Forelimb muscle (tissue), 1 donor: ENCODE measurements at places on chromosomes 7 and 10.
A peak's percentile ranks its signal among the peaks of the same experiment; 100 is the strongest.

DNA sequence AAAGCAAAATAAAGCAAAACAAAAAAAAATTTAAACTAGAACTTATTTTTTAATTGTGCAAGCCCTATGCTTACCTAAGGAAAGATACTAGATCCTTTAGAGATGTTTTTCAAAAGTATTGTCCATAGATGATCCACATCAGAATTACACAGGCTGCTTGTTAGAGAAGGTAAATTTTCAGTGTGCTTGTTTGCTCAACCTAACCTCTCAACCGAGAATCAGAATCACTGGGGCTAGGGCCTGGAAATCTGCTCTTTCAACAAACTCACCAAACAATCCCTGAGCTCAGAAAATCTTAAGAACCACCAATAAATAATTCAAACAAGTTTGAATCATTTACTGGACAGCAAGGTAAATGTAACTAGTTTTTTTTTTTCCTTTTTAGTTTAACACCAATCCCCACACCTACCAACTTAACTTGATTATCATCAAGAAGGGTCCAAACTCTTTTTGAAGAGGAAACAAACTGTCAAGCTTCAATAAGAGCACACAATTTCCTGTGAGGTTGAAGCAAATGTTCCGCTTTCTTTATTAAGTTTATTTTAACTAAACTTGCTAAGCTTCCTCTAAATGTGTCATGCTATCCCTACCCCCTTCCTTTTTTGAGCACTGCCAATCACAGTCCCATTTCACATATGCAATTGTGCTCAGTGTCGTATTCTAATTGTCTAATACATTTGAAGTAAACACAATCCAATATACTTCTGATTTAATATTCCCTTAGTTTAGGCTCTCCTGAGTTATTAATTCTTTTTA, 7.4 kb upstream of the TSPAN33 start:
- no peak for DNase-seq

DNA sequence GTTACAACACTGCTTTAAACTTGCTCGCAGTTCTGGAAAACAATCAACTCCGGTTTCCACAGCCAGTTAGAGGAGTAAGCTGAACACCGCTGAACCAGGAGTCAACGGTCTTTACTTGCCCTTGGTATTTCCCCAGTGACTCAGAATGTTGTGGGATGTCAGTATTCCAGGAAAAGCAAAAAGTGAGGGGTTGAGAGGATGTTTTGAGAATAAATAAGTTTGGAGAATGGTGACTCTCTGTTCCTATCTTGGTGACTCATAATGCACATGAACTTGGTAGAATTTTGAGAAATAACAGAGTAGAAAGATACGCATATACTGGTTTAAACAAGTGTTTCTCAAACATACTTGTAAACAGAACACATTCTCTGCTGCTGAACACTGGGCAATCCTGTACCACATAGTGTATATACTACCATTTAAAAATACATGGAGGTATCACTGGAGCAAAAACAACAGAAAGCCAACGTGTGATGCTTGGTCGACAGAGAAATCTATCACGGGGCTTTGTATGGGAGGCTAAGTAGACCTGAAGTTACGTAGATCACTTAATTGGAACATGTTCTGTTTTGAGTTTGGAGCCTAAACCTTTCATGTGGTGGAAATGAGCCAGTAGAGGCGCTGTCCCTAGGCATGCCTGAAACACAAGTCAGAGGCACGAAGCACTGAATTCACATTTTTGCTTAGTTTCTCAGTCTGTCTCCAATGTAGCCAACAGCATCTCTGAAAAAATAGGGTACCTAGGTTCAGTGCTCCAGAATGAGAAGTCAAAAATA, 534.3 kb downstream of the PARD3 start:
- DNase-seq, result no peak

DNA sequence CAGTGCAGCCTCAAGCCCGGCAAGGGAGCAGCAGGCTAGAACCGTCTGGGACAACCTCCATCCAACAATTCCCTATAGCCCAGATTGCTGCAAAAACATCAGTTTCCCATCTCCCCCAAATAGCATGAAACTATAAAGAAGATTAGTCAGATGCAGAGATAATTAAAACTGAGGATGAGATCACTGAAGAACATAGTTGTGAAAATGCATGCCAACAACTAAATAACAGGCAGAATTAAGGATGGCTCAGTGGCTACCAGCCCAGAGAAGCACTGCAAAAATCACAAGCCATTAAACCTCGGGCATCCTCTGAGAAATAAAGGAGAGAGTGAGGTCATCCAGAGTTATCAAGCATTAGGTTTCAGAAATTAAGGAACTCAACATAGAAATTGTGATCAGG, 427.1 kb downstream of the TNS3 start:
- no peak for DNase-seq

GRCh38 chr10:71001470-71001869, 113.1 kb upstream of the PCBD1 start:
- DNase-seq, result no peak

GRCh38 chr10:99917963-99918825, 91.6 kb downstream of the DNMBP start:
- DNase-seq, result peak; percentile 24

- DNase-seq, result no peak
Measured at GRCh38 chr7:156943091-156944041, 6.1 kb upstream of the NOM1 start.

GRCh38 chr7:117715784-117716445, 157.3 kb downstream of the CTTNBP2 start:
- peak; percentile 6 for DNase-seq

DNA sequence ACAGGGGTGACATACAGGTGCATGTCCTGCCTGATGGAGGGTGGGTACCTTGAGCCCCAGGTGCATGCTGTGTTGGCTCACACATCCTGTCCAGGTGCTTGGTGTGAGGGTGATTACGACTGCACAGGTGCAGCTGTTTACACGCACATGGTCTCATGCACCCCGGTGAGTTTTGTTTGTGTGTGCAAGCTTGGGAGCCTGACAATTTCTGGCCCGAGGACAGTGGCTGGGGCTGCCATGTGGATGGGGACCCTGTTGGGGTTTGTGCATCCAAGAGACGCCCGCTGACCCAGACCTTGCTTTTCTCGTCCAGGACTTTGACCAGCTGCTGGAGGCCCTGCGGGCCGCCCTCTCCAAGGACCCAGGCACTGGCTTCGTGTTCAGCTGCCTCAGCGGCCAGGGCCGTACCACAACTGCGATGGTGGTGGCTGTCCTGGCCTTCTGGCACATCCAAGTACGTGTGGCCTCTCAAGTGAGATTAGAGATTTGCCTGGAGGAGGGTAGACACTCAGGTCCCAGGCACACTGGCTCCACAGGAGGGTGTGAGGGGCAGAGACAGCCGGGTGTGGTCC, 61.7 kb downstream of the PRF1 start:
- no peak for DNase-seq

- no peak for DNase-seq
Measured at GRCh38 chr10:78906734-78907390, 161.9 kb upstream of the ZMIZ1 start.

DNA sequence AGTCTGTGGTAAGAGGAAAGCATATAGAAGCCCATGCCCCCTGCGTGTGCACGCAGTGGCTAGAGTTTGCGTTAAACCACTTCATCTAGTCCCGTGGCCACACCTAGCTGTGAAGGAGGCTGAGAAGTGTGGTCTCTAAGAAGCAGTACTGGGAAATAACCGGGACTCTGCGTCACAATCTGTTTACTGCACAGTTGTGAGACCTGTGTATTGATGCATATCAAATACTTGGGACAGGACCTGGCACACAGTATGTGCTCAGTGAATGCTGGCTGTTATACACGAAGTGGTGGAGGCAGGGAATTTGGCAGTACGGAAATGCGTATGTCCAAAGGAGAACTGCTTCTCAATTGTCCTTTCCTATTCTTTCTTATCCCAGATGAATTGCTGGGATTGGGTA, 149.5 kb downstream of the ARHGAP21 start:
- no peak for DNase-seq

GRCh38 chr7:37332243-37333016, 116.2 kb downstream of the ELMO1 start:
- DNase-seq, result no peak

- no peak for DNase-seq
Measured at GRCh38 chr7:47937711-47938573, 10.3 kb downstream of the PKD1L1 start.
